Mucosa of descending colon (tissue), 3 donors: ENCODE measurements at places on chromosomes 16 and 17.
A peak's percentile ranks its signal among the peaks of the same experiment; 100 is the strongest.

GRCh38 chr16:24552705-24553246, 13.4 kb downstream of the RBBP6 start:
- no peak for DNase-seq

GRCh38 chr17:2253768-2254406, 49.7 kb downstream of the SMG6 start:
- DNase-seq = no peak

DNA sequence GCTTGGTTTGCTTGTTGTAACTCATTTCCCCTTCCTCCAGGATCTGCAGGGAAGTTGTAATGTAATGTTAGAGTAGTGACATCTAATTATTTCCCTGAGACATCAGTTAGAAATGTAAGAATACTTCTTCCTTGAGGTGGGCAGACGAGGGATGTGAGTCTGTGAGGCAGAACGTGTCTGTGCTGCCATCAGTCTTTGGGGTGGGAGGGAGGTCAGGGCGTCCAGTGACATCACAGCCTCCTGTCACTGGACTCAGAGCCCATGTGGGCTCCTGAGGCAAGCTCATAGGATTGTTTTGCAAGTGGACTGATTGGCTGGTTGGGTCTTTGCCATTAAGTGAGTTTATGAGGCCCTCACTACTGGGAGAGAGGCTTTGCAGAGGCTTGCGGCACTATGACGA, 188.8 kb downstream of the CCDC182 start:
- no peak for DNase-seq

DNA sequence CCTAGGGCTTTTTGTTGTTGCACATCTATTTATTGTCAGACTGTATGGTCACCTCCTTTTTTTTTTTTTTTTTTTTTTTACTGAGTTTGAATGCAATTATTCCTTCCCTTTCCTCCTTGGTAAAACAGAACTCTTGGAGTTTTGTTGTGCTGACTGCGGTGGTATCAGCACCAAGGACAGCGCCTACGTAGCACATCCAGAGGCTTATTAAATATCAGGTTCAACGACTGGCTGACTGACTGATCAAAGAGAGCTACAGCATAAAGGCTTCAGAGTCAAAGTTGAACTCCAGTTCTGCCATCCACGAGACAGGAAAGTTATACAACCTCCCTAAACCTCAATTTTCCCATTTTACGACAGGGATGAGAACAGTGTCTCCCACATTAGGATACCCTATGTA, 86.1 kb upstream of the RBFOX1 start:
- DNase-seq = no peak

GRCh38 chr16:35252356-35252936, 1793.0 kb downstream of the TP53TG3F start:
- no peak for DNase-seq

- peak; percentile 34 for DNase-seq
These were observed 34.8 kb downstream of the VAC14 start for GRCh38 chr16:70766176-70766575.

GRCh38 chr17:75965468-75965867, 13.5 kb downstream of the ACOX1 start:
- DNase-seq = no peak

GRCh38 chr17:69320908-69321238, 6.1 kb downstream of the ABCA5 start:
- DNase-seq = no peak

GRCh38 chr17:73227944-73228343, 33.7 kb downstream of the CPSF4L start:
- no peak for DNase-seq

DNA sequence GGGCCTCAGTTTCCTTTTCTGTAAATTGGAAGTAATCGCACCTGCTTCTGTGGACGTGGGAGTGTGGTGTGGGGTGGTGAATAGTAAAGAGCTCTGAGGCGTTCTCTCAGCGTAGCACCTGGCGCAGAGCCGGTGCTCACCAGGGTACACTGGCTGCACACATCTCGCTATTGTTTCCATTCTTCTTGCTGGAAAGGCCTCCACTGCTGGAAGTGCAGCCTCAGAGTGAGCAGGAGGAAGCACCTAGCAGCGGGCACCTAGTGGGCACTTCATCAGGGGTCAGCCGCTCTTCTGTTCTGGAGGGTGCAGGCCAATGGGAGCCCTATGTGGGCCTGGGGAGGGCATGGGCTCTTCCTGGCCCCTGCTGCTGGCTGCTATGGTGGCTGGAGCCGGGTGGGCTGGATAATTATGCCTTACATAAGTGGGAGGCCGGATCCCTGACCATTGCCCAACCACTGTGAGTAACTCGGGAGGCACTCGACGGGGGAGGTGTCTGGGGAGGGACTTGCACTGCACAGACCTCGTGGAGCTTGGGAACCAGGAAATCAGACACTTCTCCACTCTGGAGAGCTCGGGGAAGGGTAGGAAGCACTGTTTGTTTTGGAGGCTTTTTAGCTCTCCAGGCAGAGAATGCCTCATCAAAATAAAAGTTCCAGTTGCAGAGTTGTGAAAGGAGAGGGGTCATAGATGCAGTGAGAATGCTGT, 1.7 kb downstream of the MAP2K3 start:
- peak; percentile 93 for DNase-seq

GRCh38 chr16:50464325-50465290, 83.6 kb upstream of the NKD1 start:
- no peak for DNase-seq

DNA sequence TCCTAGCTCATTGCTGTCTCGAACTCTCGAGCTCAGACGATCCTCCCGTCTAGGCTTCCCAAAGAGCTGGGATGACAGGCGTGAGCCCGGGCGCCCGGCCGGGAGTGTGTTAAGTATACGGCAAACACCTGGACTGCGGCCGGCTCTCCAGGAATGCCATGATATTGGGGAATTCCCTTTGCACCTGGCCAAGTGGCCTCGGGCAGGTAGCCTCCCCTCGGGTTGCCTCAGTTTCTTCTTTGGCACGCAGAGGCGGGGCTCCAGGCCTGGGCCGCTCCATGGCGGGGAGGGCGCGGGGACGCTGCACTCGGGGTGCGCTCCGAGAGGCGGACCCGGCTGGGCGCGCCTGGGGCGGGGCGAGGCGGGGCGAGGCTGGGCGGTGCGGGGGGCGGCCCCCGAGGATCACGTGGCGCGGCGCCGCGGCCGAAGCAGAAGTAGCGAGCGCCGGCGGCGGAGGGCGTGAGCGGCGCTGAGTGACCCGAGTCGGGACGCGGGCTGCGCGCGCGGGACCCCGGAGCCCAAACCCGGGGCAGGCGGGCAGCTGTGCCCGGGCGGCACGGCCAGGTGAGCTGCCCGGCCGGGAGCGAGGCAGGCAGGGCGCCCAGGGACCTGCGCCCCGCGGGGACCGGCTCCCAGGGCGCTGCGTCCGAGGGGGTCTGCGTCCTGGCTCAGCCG, at the start of gene PLCG2:
Gene PLCG2, plus strand, starts transcription at position 431 of the 675 bp plus-strand sequence. CDS start 6,699 bp downstream, outside the sequence.
- DNase-seq = peak; percentile 92

DNA sequence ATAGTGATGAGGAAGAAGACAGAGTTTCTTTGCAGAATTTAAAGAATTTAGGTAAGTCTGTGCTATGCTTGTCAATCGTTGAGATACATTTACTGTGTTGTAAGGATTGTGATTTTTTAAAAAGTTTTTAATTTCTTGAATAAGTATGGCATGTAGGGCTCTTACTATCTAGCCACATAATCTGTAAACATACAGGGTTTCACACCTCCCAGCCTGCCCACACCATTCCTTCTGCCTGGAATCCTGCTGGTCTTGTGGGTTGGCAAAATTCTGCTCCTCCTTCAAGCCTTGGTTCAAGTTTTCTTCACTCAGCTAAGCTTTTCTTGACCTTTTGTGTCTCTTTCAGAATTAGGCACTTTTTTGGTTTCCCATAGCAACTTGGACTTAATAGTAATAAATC, 7.5 kb downstream of the ZNHIT3 start:
- no peak for DNase-seq

- DNase-seq = no peak
These were observed 30.2 kb upstream of the EMP2 start for GRCh38 chr16:10610499-10611184.

- no peak for DNase-seq
These were observed 4.3 kb upstream of the PLSCR3 start for GRCh38 chr17:7398612-7399011.

DNA sequence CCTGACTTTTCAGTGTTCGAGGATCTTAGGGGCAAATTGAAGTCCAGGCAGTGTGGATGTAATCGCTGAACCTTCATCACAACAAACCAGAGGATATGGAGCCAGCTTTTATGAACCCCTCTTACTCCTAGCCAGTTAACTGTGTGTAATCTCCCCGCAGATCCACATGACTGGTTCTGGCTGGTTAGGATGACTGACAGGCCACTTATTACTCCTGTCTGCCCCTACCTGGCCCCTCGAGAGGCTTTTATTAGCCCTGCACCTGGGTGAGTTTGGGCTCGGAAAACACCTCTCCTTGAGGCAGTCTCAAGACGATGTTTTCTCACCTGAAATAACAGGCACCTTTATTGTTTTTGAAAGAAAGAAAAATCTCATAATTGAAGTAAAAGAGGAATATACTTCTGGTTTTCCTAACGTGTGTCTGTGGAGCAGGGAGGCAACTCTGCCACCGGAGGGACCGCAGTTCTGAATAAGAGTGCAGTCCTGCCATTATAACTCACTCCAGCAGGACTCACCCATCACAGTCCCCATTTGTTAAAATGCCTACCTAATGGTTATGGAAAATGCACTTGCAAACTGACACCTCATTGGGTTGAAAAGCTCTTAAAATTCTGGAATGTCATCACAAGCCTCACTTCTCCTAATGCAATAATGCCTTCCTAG, 291.9 kb upstream of the N4BP1 start:
- DNase-seq = no peak

GRCh38 chr17:3818786-3819185, 17.8 kb upstream of the ITGAE start:
- no peak for DNase-seq

- no peak for DNase-seq
These were observed 5.5 kb upstream of the CDH1 start for GRCh38 chr16:68731637-68732036.

DNA sequence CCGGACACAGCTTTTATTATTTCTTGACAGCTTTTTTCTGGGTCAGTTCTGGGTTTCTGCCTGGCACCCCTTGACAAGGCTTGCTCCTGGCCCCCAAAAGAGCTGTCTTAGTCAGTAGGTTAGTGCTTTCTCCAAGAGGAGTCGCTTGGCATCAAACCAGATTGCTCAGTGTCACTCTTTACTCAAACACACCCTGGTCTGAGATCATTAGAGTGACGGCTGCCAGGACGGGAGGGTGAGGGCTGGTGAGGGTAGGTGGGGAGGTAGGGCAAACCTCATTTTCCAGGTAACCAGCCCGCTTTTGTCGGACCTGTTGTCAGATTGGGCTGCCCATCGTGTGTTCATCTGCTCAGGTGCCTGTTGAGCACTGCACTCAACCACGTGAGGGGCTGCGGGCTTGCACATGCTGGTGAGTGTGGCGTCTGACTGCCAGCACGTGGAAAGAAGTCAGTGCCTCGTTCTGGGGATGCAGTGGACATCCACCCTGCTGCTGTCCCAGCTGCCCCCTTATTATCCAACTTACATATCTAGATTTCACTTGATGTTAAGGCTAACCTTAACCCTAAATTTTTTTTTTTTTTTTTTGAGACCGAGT, 12.4 kb downstream of the TMEM94 start:
- DNase-seq = peak; percentile 44

GRCh38 chr16:86630471-86630870, 52.1 kb downstream of the FOXL1 start:
- no peak for DNase-seq

DNA sequence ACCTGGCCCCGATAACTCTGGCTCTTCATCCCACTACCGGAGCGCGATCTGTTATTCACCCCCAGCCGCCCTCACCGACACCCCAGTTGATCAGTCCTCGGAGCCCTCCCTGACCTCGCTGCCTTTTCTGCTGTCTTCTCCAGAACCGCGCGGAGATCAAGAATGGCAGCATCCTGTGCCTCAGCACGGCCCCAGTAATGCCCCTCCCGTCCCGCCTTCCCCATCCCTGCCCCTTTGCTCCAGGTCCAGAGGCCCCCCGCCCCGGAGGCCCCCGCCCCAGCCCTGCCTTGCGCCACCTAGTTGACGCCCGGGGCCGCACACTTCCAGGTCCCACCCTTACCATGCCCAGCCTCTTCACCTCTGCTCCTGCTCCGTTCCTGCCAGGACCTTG, 872 bp downstream of the ELMO3 start:
- DNase-seq = peak; percentile 68

DNA sequence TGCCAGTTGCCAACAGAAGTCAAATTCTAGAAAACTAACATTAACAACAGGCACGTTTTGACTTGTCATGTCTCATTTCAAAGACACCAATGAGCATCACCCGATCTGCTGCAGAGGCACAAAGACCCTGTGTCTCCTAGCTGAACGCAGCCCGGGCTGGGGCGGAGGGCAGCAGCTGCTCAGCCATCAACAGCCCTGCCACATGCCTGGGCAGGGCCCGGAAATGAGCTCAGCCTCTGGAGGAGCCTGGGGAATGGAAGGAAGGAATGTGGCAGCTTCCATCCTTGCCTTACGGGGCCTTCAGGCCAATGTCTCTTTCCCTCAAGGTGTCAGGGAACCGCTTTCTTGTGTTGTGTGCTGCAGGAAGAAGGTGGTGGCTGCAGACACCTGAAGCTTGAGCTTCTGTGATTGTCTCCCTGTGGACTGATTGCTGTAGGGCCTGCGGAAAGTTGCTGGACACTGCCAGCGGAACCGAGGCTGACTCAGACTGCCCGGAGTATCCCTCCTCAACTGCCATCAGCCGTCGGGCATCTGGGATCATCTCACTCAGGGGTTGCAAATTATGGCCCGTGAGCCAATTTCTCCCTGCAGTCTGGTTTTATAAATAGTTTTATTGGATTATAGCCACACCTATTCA, 7.3 kb downstream of the CDH13 start:
- DNase-seq = peak; percentile 55

DNA sequence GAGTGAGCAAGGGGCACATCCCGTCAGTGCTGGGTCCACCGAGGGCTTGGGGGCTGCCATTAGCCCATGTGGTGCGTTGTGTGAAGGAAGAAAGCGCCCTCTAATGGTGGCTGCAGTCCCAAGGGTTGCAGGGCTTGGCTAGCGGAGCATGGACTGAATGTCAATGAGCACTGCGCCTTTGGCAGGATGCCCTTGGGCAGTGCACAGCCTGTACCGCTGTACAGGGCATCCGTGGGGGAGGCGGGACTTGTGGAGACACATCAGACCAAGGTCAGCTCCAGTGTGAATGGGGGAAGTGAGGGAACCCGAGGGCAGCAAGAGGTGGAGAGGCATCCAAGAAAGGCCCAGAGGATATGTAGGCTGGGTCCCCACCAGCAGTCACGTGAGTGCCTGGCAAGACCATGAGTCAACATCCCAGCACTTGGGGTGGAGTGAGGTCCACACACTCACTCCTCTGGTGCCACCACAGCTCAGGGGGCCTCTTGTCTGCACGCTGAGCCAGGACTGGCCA, 75.5 kb upstream of the MED9 start:
- no peak for DNase-seq
